Upper lobe of right lung (tissue), 1 donor: ENCODE measurements at places on chromosomes 13 and 19. TPM values are rescaled to one million over a fixed set of nuclear protein-coding genes. Genes with fewer than 3 reads are reported as not detected.

DNA sequence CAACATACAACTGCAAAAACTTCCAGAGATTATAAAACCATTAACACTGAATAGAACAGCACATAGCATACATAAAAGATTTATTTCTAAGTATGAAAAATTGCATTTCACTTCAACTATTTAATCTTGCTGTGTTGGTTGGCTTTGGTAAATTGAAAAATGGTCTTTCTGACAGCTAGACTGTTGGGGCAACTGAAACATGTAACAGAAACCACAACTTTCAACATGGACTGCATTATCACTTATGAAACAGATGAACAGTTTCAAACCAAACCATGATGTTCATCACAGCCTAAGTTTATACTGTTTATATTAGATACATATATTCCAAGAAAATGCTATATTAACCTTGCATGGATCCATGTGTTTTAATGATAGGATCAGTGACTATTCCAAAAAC is 324.1 kb upstream of the PCDH9 start:
- H3K27me3 ChIP-seq = no peaks in the 10 kb centered on the region
- no peak overlapping the region for H3K4me3 ChIP-seq
- H3K4me1 ChIP-seq = no peaks in the 10 kb centered on the region
- no peak overlapping the region for H3K27ac ChIP-seq
- H3K36me3 ChIP-seq = no peaks in the 10 kb centered on the region

PINLYP gene
- 4.7 TPM for total RNA-seq

C1QTNF9 gene
- total RNA-seq = not detected

TRAPPC6A gene
- total RNA-seq = 16.9 TPM

TEX29 gene
- total RNA-seq = 0.81 TPM

DNA sequence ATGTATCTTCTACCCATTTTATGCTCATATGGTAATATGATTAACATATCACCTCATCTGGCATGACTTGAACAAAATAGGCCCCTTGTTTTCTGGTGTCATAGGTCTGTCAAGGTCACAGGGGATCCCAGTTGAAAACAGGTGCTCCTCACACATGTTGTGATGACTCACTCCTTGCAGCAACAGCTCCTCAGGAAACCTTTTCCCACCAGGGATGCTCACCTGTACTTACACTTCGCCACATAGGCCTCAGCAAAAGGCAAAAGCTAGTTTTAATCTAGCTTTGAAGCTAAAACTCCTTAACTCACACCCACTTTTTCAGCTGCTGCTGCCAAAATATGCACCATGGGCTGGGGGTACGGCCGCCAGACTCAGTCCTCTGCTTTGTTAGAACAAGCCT is 110.0 kb upstream of the SOX21 start:
- H3K36me3 ChIP-seq = no peaks in the 10 kb centered on the region
- no peaks in the 10 kb centered on the region for H3K27me3 ChIP-seq
- H3K4me1 ChIP-seq = no peaks in the 10 kb centered on the region
- DNase-seq = no peak
- H3K27ac ChIP-seq = no peak overlapping the region

GAPDHS gene
- total RNA-seq = not detected

DNA sequence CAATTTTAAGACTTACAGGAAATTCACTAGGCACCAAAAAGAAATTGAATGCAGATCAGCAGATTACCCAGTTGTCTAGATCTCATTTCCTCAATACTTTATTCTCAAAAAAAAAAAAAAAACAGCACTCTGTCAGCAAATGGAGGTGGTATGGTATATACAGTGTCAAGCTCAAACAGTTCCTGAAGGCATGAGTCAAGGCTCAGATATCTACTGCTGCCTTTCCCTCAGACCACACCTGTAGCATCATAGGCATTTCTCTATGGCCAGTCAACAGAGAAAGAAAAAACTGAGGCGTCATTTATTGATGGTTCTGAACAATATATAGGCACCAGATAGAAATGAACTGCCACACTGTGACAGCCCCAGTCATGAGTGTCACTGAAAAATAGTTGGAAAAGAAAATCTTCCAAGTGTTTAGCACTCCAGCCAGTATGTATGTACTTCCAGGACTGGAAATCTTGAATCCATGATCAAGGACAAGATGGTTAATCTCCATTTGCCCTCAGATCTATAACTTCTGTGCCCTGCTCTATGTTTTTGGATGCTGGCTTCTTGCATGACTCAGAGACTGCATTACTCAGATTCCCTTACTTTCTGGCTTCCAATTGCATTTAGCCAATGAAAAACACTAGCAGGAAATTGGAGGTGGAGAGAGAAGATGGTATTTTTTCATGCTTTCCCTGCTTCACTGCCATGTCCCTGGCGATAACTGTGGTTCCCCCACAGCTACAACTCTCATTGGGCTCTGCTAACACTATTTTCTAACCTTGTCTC is 8.4 kb upstream of the COG3 start:
- no peaks in the 10 kb centered on the region for H3K27me3 ChIP-seq
- DNase-seq = no peak
- no peak overlapping the region for H3K4me3 ChIP-seq
- H3K4me1 ChIP-seq = no peaks in the 10 kb centered on the region
- no peak overlapping the region for H3K27ac ChIP-seq

DNA sequence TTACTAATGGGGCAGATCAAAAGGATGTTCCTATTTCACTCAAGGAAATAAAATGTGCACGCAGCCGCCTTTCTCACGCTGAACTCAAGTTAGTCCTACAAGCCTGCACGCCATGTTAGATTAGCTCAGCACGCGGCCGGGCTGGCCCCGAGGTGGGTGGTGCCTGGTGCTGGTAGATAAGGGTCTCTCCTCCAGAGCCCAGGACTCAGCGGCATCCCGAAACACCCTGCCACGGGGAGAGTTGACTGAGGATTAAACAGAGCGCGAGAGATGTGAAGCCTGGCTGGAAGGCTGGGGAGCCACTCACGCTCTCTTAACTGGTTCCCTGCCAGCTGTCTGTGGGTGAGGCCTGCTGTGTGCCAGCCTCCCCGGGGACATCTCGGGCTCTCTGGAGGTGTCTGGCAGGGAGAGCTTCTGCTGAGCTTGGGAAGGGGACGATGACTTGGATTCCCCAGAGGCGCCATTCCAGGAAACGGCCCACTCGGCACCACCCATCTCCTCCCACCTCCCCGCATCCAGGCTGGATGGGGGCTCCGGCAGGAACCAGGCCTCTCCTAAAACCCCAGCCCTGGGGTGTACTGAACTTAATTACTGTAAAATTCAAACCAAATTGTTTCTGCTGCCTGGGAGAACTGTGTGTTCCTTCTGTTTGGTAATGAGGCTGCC is 122.2 kb downstream of the KDM4B start:
- H3K4me3 ChIP-seq = no peak overlapping the region
- DNase-seq = no peak
- H3K4me1 ChIP-seq = no peaks in the 10 kb centered on the region
- peaks cover 12% of the 10 kb centered on the region for H3K36me3 ChIP-seq
- H3K27me3 ChIP-seq = no peaks in the 10 kb centered on the region
- H3K27ac ChIP-seq = peak overlapping the region; percentile 2

ZNF563 gene
- 4.2 TPM for total RNA-seq

UGGT2 gene
- total RNA-seq = 21.7 TPM

BSG gene
- total RNA-seq = 359 TPM

DNA sequence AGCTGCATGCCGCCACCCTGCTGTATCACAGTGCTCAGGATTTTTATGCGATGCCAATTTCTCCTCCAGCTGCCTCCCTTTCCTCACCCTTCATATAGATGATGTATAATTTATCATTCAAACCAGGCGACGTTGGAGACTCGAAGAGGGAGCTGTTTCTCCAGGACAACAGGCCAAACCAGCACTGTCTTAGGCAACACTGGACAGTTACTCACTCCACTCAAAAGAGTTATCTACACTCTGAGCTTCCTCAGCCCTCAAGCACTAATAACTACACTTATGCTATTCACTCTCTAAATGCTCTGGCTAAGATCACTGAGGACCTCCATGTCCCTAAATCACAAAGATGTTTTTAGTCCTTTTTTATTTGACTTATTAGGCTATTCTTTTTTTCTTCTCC is 87.3 kb upstream of the RFC3 start:
- no peaks in the 10 kb centered on the region for H3K27me3 ChIP-seq
- no peaks in the 10 kb centered on the region for H3K36me3 ChIP-seq
- no peak overlapping the region for H3K4me3 ChIP-seq
- peaks cover 25% of the 10 kb centered on the region for H3K4me1 ChIP-seq
- no peak overlapping the region for H3K27ac ChIP-seq
- no peak for DNase-seq

GRCh38 chr19:18204394-18205199 is 755 bp upstream of the RAB3A start:
- peak overlapping the region; percentile 71 for H3K4me3 ChIP-seq
- no peaks in the 10 kb centered on the region for H3K36me3 ChIP-seq
- H3K27me3 ChIP-seq = no peaks in the 10 kb centered on the region
- peak overlapping the region; percentile 95 for H3K27ac ChIP-seq
- H3K4me1 ChIP-seq = peaks cover 21% of the 10 kb centered on the region
